NCI-H460 (cell line): ENCODE measurements at places on chromosomes 5 and 9.

GRCh38 chr5:435961-436640 lies 6.9 kb upstream of the EXOC3 start:
- DNase-seq = peak; percentile 43

GRCh38 chr5:151864061-151864748 lies 60.4 kb downstream of the GLRA1 start:
- peak; percentile 66 for DNase-seq

DNA sequence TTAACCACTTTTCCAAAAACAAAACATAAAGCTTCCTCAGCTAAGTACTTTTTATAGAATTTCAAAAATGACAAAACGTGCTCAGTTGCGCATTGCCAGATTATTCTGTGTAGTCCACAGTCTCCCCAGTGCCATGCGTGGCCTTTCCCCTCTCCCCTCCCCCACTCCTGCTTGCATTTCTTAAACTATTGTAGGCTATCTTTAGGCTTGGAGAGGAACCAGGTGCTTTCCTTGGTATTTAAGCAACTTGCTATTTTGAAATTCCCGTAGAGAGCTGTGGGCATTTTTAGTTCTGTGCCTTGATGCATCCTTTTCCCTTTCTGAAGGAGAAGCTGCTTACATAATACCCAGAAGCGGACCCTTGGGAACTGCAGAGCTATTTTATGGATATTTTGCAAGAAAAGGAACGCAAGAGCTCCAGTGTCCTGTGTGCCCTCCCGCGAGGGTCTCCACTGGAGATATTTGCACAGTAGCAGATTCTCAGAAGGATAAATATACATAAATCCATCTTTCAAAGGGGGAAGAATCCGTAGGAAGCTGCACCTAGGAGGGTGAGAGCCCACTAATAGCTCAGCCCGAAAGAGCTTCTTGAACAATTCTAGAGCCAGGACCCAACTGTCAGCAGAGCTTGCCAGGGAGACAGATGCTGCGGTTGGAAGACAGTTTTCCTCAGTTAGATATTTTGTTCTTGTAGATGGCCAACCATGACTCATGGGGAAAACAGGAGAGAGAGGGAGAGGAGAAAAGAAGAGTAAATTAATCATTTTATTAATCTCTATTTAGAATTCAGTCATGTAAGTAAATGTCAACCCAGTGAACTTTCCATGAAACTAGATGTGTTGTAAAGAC lies 1298.3 kb upstream of the WWC1 start:
- DNase-seq = no peak

DNA sequence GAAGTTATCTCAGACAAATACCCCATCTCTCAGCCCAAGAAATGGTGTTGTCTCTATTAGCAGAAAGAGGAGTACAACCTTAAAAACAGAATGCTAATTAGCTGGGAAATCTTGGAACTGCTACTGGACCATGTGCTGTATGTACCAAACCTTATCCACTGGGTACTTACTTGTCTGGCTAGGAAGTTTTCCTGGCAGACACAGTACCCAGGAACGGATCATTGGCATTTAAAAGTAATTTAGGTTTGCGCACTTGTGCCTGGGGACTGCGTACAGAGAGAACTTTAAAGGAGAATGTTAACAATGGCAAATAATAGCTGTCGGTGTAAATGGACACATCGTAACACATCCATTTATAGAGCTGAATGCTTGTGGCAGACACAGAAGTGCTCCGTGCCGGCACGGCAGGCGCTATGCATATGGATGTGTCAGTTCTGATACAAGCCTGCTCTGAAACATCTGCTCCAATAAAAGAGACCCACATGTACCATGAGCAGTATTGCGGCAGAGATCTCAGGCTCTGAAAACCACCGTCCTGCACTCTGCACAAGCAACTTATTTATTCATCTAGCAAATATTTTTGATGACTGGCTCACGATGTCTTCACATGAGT lies 290.6 kb upstream of the PANK3 start:
- no peak for DNase-seq

- no peak for DNase-seq
Observed at GRCh38 chr9:116940614-116941215, 253.6 kb downstream of the TRIM32 start.

- DNase-seq = no peak
Observed at GRCh38 chr5:61631438-61631941, 299.4 kb downstream of the ZSWIM6 start.

DNA sequence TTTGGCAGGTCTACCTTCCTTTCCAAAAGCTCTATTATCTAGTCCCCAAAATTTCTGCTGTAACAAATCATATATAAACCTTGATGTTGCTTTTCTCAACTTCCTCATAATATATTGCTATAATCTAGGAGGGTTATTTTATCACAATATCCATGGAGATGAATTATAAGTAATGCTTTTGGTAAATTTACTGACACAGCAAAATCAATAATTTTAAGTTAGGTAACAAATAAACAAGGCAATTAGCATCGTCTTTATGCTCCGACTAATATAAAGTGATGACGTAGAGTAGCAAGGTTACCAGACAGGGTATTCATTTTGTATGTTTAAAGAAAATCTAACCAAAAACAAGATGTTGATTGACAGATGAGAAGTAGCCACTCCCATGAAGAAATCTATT lies 132.3 kb upstream of the ST8SIA4 start:
- no peak for DNase-seq

DNA sequence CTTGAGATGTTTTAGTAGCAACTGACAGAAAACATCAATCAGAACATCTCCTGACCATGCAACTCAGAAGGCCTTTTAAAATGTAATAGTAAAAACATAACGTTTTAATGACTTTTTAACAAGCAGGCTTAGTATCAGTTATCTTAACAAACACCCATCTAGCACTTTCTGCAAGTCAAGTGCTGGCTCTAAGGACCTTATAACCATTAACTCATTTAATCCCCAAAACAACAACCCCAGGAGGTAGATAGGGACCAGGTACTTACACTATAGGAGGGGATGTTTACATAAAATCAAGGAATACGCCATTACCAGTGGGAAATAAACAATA lies 41.8 kb downstream of the ROR2 start:
- no peak for DNase-seq

- no peak for DNase-seq
Observed at GRCh38 chr5:141354900-141355469, at the start of gene PCDHGA4. TSS of gene PCDHGA4 (plus strand) at chr5:141355021. CDS start at chr5:141355108, 87 bp downstream.

DNA sequence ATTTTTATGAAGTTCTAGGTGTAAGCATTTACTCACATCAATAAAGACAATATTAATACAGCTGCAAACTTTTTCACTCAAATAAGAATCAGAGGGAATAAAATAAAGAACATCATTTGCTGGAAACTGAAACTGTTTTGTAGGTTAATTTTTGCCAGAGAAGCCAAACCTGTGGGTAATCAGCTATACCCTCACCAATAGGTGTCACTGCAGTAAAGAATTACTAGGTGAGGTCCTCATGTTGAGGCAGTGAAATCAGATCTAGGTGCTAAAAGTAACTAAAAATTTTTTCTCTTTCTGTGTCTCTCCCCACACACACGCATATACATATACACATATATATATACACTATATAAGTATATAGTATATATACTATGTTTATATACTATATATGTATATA lies 1016.3 kb upstream of the SEMA6A start:
- DNase-seq = peak; percentile 19

DNA sequence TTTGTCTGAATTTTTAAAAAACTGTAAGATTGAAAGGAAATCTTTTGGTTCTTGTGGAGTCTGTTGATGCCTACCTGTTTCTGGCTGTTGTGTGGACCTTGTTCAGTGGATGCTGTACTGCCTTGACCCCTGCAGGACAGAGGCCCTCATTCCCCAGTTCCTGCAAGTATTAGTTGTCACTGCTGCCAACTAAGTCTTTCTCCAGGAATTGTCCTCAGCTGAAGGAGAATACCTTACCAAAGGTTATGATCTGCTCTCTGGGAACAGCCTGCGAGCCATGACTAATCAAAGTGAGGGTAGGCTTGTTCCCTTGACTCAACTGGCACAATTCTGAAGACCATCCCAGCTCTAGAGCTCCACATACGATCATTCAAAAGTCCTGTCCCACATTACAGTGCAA lies 145.3 kb upstream of the FST start:
- no peak for DNase-seq

GRCh38 chr9:104906441-104907277 lies 21.3 kb downstream of the ABCA1 start:
- DNase-seq = no peak

DNA sequence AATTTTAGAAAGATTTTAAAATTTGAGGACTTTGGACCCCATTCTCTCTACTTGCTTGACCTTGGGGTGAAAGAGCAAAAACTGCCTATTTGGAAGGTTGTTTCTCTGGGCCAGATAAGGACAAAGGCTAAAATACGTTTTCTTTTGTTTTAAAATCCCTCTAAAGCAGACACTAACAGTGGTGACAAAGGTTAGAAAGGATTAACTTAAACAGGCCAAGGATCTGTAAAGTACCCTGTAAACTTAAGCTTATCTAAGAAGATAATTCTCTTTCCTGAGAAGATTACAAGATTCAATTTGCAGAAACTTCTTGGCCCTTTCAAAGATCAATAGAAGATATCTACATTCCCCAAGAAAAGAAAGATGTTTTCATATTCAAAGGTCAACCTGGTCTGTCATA lies 12.1 kb downstream of the TRPM6 start:
- no peak for DNase-seq

GRCh38 chr9:110152704-110153374 lies 55.1 kb downstream of the C9orf152 start:
- peak; percentile 54 for DNase-seq

DNA sequence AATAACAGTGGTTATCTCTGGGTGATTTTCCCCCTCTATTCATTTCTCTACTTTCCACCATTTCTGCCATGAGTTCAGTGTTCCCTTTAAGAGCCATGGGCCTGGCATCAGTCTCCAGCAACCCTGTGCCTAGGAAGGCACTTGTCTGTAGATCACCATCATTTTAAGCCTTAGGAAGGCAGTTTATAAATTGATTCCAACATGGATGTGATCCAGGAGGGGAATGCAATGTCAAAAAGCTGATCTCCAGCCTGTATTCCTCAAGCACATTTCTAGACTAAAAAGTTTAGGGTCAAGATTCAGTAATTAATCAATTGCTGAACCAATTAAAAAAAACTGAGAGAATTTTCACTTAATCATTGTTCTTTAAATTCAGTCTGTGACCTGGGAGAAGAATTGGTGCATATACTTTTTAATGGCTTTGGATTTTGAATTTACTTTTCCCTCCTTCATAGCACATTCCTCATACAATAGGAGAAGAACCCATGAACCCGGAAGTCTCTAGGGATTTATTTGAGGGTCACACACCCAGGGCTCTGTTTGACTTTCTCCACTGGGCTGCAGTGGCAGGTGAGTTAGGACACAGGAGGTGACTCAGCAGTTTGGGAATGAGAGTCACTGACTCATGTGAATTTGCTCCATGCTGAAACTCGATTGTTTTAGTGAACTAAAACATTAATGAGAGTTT lies 6.1 kb upstream of the ERMP1 start:
- DNase-seq = peak; percentile 56
